PC-3 (cell line): ENCODE measurements at places on chromosomes 1 and 21. TPM values are rescaled to one million over a fixed set of nuclear protein-coding genes. Genes with fewer than 3 reads are reported as not detected.

SHISA4 gene
- total RNA-seq = 12.4 and 14.3 TPM in 2 replicates

RBP7 gene
- total RNA-seq = 6.0 and 7.5 TPM in 2 replicates

- DNase-seq = no peak
Observed at GRCh38 chr1:182495002-182495401, 45.1 kb downstream of the RGSL1 start.

GRCh38 chr1:1220197-1220596 lies 6.2 kb upstream of the TNFRSF4 start:
- DNase-seq = no peak

DNA sequence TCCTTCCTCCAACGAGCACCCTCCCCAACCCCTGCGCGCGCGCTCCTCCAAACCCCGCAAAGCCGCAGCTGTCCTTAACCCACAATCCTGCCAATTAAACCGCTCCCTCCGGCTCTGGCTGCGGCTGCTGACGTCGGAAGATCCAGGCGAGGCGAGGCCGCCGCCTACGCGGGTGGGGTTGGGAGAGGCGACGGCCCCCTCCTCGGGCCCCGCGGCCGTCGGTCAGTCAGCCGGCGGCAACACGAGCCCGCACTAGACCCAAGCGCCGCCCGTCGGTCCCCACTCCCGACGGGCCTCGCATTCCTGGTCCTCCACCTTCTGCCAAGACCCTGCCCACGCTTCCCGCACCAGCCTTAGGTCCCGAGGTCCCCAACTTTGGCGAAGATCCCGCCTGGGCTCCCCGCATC lies 75.4 kb downstream of the VWA5B1 start:
- peak; percentile 10 for DNase-seq

DNA sequence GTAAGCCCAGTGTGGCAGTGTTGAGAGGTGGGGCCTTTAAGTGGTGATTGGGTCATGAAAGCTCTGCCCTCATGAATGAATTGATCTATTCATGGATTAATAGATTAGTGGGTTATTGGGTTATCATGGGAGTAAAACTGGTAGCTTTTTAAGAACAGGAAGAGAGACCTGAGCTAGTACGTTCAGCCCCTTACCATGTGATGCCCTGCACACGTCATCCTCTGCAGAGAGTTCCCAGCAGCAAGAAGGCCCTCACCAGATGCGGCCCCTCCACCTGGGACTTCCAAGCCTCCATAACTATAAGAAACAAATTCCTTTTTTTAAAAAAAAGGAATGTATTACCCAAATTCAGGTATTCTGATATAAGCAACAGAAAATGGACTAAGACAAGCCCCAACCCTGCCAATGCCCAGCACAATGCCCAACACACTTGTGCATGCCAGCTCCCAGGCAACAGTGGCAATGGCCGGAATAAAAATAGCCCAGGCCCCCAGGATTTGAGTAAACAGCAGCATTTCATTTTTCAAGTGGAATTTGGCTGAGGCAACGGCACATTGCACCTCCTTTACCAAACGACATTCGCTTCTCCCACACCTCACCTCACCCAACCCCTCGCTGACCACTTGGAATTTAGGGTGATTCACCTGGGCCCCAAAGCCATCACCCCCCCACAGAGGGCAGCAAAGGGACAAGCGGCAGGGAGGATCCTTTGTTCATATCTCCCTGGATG lies 215.9 kb downstream of the TOMM20 start:
- DNase-seq = no peak
